DMS153 (cell line): ENCODE measurements at places on chromosomes 3 and 15.
A peak's percentile ranks its signal among the peaks of the same experiment; 100 is the strongest.

DNA sequence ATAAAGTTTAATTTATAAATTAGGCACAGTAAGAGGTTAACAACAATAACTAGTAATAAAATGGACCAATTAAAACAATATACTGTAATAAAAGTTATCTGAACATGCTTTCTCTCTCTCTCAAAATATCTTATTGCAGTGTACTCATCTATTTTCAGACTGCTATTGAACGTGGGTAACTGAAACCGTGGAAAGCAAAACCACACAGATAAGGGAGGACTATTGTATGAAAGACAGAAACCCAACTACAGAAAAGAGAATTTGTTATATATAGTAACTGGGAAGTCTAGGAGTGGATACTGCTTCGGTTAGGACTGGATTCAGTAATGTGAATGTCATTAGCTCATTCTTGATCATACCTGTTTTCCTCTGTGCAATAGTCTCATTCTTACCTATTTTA lies 119.3 kb upstream of the DAZL start:
- no peak for DNase-seq

DNA sequence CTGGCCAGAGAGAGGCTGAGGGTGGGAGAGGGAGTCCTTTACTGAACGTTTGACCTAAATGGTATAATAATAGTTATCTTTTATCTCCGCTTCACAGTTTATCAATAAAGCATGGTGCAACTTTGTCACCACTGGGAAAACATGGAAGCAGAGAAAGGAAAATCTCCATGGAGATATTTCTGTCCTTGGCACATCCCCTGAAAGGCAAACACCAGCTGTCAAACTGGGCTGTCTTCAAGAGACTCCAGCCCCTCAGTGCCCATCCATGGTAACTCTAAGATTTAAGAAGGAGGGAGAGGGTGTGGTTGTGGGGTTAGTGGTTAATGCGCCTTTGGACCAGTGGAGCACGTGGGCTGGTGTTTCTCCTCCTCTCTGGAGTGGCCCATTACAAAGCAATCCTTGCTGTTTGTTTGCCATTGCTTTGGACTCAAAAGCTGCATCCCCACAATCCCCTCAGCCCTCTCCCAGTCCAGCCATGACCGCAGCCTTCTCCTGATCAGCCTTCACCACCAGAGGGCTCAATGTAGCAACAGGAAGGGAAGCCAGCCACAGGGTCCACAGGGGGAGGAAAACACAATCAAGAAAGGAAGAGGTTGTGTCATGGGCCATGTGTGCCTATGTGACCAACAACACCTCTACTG lies 38.2 kb upstream of the FAM174B start:
- DNase-seq: no peak

- peak; percentile 56 for DNase-seq
Observed at GRCh38 chr15:97168704-97169475, 791.6 kb upstream of the ARRDC4 start.

DNA sequence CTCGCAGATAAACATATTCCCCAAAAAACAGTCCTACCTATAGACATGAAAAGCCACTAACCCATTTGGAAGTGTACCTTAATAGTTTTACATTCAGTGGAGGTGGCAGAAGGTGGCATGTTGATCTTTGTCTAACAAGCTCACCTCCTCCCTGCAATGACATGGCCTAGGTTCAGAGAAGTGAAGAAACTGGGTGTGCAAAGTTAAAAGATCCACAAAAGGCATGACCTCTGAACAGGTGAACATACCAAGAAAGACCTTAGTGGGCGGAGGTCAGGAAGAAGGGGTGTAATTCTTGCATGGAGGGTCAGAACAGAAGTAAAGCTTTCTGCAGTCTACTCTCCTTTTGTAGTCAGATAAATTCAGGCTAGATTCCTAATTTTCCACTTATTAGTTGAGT lies 822 bp downstream of the MRPL3 start:
- DNase-seq: no peak

DNA sequence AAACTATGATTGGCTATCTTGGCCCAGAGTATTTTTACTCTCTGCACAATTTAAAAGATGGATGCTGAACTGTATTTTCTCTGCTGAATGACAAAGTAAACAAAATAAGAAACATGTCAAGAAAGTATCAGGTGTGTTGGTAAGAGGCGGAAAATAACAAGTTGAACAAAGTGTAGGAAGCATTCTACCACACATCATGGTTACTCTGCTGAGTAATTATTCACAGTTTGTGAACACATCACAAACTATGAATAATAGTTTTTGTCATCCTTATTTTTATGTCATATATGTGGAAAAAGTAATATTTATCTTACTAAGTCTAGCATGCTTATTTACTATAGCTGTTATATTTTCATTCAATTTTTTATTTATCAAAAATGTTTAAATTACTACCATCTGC lies 229.2 kb downstream of the MBNL1 start:
- DNase-seq: no peak

GRCh38 chr3:190673148-190673547 lies 159.3 kb downstream of the IL1RAP start:
- DNase-seq: no peak

DNA sequence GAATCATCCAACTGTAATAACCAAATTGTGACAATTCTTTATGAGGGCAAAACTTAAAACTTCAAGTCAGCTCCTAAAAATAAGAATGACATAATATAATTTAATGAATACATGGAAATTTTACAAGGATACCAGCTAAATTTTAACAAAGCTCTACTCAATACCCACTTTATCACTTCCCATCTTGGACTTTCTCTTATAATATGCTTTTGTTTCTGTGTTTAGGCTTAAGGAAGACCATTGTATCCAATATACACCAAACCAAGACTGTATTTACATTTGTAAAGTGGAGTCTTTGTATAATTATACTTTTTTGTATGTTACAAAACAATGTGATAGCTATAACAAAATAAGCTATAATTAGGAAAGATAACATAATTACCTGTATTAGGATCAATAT lies 16.8 kb downstream of the ATP13A3 start:
- DNase-seq: no peak

DNA sequence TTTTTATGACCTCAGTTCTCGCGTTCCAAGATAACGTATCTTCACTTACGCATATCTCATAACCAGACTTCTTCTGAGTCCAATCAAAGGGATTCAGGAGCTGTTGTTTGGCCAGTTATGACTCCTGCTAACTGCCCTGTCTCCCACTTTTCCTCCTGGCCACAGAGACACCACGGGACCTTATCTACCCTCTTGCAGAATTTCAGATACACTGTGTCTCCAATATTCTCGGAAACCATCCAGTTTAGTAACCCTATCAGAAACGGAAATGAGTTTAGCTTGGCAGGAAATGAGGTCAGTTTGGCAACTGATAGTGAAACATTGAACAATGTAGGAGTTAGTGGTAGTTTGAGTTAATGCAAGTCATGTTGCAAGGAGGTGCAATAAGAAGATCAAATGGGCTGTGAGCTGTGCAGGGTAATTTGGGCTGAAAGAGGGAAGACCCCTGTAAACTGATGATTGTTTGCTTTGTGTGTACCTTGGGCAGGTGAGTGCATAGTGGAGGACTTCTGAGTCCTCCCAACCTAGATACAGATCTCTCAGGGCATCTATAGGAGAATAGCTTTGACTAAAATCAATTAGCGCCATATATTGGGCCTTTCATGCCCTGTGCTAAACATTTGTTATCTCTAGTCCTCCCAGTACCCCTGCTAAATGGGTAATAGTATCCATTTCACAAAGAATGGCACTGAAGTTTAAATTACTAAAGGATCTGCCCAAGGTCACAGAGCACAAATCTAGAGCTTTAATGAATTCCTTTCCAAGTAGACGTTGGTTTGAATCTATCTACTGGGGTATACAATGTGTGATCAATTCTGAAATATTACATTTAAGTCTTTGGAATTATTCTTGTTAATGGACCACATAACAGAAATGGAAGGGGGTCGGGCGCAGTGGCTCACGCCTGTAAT lies 41.3 kb upstream of the PIK3CB start:
- DNase-seq: no peak

- no peak for DNase-seq
Observed at GRCh38 chr3:71525391-71525790, 58.1 kb downstream of the FOXP1 start.

DNA sequence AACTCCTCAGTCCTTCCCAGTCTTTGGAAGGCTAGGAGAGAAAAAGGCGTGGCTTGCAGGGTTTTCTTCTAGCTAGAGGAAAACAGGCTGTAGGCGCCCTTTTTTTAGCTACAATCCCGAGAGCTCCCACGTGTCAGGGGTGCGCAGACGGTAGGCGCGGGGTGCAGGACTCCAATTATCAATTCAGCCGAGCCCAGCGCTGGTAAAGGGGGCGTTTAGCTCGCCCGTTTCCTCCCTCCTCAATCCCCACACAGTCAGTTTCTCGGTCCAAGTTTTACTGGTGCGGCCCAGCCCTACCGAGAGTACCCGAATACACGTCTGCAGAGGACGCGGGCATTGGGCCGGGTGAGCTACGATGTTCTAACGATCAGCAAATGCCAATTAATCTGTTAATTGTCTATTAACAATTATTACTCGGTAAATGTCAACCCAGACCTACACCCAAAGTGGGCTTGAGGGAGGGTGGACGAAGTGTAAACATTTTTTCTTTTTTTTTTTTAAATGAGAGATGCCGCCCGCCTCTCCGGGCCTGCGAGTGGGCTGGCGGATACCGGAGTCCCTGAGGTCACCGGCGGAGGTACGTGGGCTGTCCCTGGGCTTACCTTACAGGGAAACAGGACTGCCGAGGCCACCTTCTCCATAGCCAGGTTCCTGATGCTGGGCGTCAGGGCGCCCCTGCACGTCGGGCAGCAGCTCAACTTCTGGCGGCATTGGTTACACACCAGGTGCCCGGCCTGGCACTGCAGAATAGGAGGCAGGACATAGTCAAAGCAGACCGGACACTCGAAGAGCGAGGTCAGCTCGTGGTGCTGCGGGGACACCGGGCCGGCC lies 923 bp downstream of the SIAH2 start:
- DNase-seq: no peak

GRCh38 chr15:22786868-22787698 lies 639 bp downstream of the NIPA1 start:
- DNase-seq: no peak

- peak; percentile 19 for DNase-seq
Observed at GRCh38 chr15:70375006-70375431, 277.3 kb upstream of the TLE3 start.

DNA sequence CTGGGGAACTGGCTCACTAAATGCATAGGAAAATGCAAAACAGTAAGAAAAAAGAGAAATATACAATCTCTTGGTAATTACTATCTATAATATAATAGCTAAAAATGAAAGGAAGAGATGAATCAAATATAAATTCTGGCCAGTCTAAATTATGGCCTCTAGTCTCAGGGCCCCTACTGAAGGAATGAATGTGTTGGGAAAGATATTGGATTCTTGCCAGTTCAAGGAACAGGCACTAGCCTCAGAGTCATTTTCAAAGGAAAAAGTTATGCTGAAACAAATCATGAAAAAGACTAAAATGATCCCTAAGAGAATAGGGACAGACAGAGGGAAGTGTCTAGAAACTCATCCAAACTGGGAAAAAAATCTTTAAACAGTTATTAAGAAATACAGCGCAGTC lies 62.4 kb downstream of the C3orf80 start:
- no peak for DNase-seq

GRCh38 chr3:57026944-57027343 lies 33.5 kb upstream of the SPATA12 start:
- no peak for DNase-seq
